ENCODE measurements at places on chromosomes 6 and 20. TPM values are rescaled to one million over a fixed set of nuclear protein-coding genes. Genes with fewer than 3 reads are reported as not detected.

- DNase-seq: no peak
Measured at GRCh38 chr6:35973670-35974222, 50.7 kb downstream of the SLC26A8 start.

DNA sequence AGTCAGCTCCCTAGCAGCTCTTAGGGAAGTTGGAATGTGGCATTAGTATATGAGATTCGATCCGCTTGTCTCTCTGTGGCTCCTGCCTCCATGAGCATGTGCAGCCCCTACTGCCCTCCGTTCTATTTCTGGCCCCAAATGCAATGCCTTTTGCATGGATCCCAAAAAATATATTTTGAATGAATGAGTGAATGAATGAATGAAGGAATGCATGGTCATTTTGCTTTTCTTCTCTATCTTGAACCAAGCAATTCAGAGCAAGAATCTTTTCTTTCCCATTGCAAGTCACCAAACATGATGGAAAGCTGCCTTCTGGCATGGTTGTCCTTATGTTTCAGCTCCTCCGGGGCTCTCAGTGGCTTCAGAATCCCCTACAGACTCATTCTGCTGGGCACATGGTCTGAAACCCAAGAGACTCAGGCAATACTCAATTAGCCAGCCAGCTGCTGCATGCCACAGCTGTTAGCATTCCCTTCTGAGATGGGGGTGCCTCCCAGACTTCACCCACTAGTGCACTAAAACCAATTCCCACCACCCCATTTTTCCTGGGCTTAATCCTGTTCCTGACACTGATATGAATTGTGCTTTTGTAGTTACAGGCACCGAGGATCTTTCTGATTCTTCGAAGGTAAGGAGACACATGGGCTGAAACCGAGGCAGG lies 2.6 kb upstream of the IYD start:
- DNase-seq: no peak

- no peak for DNase-seq
Measured at GRCh38 chr6:84348801-84349200, 121.4 kb upstream of the CEP162 start.

GRCh38 chr20:62595491-62595890 lies 46.8 kb upstream of the SLCO4A1 start:
- no peak for DNase-seq

- DNase-seq: no peak
Measured at GRCh38 chr20:22431419-22431818, 153.0 kb downstream of the FOXA2 start.

DNA sequence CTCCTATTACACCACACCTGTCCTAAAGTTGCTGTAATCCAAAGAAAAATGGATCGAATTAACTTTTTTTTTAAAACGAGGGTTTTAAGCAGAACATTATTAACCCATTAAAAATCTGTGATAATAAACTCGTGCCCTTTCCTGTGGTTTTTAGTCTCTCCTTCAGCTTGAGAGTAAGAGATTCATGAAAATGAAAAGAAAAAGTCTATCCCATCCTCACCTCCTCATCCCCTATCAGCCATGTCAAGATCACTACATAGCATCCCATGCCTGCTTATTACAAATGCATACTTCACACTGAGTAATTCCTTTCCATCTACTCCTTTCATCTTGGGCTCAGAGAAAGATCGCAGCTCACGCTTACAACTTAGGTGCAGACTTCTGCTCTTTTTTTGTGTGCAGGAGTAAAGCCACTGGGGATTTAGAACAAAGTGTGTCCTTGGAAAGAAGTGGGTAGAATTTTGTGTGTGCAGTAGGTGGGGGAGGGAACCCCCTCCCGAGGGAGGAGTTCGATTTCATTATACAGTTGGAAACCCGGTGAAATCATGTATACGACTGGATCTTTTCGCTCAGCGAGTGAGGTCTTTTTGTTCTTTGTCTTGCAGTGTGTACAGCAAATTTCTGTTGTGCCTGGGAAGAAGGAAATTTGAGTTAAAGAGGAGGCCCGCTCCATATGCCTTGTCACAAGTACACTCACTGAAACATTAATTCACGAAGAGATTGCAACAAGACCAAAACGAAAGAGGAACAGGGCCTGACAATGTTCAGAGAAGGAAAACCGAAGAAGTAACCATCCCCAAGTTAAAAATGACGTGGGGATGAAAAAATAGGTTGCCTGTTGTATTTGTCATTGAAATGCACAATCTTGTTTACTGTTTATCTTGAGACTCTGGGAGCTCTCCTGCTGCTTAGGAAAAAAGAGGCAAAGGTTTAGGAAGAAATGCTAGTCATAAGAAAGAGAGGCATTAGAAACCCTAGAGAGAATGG lies 146.5 kb upstream of the ZNF217 start:
- DNase-seq: no peak

DNA sequence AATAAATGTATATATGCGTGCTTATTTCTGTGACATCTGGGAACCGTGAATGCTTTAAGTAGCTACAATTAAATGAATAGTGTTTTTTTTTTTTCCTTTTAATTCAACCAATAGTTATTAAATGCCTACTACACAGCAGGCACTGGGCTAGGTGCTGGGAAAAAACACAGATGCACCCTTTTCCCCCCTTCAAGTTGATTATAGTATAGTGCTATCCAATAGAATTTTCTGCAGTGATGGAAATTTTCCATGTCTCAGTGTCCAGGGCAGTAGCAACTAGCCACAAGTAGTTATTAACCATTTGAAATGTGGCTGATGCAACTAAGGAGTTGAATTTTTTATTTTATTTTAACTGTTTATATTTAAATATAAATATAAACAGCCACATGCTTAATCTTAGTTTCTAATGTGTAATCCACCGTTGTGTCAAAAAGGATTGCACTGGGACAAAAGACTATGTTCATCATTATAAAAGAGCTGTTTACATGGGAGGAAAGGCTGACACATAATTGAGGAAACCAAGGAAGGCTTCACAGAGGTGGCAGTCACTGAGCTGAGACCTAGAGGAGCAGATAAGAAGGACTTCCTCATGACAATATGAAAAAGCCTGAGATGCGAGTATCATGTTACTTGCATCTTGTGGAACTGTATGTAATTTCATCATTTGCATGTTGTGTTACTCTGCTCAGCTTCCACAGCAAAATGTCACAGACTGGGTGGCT lies 261.2 kb upstream of the PLCB4 start:
- DNase-seq: no peak

Gene IMPG1
- not detected for polyA plus RNA-seq
